H9 (cell line): ENCODE measurements at places on chromosomes 11 and 22. TPM values are rescaled to one million over a fixed set of nuclear protein-coding genes. Genes with fewer than 3 reads are reported as not detected.
A peak's percentile ranks its signal among the peaks of the same experiment; 100 is the strongest.

Gene BATF2
- total RNA-seq, result 0.72 and 1.0 TPM in 2 replicates

Gene KCTD14
- total RNA-seq, result 12.5 and 13.8 TPM in 2 replicates

Gene EFEMP2
- 22.9 and 26.2 TPM in 2 replicates for total RNA-seq

Gene KIAA0930
- 45.3 and 46.2 TPM in 2 replicates for total RNA-seq

- DNase-seq, result peak; percentile 11
Measured at GRCh38 chr11:2205214-2205720, 33.7 kb upstream of the TH start.

DNA sequence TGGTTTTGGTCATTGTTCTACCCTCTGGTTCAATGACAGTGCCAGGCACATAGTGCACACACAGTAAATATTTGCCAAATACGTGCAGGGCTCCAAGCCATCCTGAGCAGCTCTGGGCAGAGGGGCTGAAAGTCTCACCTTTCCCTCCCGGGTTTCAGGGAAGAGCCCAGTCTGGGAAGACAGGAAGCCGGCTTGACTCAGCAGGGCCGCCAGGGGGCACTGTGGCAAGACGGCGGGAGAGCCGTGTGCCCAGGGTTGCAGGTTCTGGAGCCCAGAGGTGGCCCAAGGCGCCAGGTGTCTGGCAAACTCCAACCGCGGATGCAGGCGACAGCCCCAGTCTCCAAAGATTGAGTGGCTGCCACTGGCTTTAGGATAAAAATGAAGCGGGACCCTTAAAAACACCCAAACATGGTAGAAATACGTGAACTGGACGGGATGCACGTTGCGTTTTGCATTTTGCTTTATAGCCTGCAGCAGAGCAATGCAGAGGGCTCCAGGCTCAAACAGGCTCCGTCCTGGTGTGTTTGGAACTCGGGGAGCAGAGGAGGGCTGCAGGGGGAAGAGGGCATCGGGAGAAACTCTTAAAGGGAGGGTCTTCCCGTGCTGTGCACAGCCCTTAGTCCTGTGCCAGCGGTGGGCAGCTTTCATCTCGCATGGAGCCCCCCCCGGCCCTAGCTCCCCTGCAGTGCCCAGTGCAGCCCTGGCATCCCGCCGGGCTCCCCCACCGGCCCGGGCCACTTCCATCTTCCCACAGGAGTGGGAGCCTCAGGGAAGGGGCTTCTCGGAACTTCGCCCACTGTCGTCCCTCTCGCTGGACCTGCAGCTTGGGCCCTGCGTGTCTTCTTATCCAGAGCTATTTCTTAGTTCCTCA lies 10.7 kb downstream of the KRTAP5-5 start:
- peak; percentile 79 for DNase-seq
